Thymus (tissue), 14 donors: ENCODE measurements at places on chromosomes 6 and 20.

GRCh38 chr6:84526631-84527030 is 237.8 kb downstream of the TBX18 start:
- no peak for DNase-seq

DNA sequence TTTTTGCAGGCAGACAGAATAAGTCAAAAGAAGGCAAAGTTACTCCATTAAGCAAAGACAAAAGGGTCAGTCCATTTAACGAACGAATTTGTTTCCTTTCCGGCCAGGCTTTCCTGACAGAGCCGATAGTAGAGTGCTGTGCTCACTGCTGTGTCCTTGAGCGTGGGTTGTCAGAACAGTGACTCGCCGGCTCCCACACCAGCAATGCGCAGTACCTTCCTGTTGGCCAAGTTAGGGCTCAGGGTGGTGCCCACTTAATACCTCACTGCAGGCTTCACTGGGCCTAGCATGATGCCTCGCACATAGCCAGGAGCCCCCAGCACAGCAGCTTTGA is 294.7 kb downstream of the FOXC1 start:
- DNase-seq: no peak

- no peak for DNase-seq
These were observed 196.3 kb upstream of the SLC24A3 start for GRCh38 chr20:19016140-19016497.

GRCh38 chr20:62200491-62201172 is 17.8 kb downstream of the MTG2 start:
- no peak for DNase-seq

DNA sequence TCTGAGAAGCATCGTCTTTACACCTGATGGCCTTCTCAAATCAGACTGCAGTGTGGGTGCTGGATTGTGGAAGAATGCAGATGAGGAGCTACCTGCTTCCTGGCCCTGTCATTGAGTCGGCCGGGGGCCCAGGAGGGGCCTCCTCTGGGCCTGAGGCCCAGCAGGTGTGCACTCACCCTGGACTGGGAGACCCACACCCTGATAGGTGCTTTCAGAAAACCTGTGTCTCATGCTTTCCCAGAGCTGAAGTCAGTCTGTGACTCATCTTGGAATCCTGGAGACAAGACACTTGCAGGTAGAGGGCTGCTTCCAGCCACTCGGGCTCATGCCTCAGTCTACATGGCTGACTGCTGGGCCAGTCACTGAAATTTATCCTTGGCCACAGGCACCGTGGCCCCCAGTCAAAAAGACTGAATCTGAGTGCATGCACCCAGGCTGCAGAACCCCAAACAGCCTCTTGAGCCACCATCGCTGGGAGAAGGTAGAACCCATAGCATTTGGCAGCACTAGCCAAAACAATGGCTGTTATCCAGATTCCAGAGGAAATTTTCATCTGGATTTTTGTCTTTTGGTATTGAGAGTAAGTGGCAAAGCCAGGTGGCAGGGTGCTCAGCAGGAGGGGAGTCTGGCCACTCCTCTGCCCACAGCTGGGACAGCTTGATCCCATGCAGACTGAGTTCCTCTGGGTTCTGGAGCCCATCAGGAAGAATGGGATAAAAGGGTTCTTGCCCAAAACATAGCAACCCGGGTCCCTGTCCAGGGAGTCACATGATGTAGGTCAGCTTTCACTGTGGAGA is 182.0 kb upstream of the CST7 start:
- DNase-seq: no peak

DNA sequence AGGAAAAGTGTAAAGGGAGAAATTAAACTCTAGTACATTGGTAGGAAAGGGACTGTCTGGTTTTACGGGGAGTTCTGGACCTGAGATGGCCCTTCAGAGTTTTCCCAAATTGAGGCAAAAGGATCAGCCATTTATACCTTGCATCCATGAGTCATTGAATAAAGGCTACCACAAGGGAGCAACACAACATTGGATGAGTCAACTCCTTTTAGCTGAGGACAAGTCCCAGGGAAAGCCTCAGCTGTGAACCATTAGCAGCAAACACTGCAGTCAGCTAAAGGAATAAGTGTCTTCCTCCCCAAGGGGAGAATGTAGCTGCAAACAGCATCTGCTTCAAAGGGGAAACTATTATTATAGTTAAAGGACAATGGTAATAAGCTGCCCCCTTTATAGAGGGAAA is 468.7 kb upstream of the ID4 start:
- DNase-seq: no peak

DNA sequence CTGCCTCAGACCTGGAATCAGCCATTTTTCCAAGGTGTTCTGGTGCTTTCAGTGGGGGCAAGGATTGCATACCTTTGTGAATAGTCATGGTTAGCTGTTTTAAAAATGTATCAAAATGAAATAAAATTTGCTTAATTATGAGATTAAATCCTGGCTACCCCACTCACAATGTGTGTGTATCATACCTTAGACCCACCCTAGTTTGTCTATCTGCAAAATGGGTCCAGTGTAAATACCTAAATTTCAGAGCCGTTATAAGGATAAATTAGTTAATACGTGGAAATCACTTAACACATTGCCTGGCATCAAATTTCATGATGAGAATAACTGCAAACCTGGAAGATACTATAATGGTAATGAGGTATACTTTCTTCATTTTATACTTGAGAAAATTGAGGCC is 3.0 kb upstream of the ZNF311 start:
- no peak for DNase-seq

DNA sequence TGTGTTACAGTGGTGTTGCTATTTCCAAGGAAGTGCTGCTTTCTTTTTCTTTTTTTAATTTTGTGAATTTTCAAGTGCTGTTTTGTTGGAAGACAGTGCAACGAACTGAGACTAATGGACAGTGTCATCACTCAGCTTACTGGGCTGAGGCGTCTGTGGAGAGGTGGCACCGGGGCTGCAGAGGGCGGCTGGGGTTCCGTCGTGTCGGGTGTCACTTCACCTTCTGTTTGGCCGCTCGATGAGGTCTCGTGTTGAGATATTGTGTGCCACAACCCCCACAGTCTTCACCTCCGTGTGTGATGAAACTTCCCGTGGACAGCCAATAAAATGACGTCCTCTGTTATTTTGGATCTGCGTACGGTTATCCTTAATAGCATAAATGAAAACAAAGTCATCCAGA is 149.4 kb upstream of the SNX9 start:
- DNase-seq: no peak

- DNase-seq: no peak
These were observed 5.5 kb downstream of the ANKEF1 start for GRCh38 chr20:10040070-10040975.

DNA sequence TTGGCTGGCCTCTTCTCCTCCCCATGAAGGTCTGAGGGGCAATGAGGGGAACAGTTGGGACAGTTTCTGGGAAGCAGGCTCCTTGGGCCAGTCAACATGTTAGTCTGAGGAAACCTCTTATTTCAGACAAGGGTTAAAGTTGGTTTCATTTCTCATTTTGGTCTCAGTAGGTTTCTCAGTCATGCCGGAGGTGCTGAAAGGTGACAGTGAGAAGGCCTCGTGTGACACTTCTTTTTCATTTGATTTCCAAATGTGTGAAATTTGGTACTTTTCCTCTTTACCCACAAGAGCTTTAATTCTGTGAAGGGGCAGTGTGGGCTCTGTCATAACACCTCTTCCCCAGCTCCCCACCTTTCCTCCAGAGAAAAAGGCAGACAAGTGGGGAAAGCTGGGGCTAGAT is 7.5 kb upstream of the GLP1R start:
- DNase-seq: no peak

DNA sequence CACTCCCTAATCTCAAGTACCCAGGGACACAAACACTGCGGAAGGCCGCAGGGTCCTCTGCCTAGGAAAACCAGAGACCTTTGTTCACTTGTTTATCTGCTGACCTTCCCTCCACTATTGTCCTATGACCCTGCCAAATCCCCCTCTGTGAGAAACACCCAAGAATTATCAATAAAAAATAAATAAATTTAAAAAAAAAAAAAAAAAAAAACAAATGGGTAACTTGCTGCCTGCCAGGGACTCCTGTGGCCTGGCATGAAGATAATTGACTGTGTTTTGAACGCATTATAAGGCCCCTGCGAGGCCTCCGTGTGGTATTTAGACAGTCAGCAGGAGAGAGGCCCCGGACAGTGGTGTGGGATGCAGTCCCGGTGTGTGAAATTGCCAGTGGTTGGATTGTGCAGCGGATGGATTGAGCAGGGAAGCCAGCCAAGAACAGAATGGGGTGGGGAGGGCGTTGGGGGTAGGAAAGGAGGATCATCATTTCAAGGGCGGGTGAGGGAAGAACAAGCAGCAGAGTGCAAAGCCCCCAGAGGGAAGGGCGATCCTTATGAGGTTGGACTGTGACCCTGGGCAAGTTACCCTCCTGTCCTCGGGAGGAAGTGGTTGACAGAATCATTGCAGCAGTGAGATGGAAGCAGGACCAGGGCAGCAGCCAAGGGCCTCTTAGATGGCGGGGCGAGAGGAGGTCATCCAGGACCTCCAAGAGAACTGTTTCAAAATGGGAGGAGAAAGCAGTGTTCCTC is 43.3 kb downstream of the PPARD start:
- DNase-seq: no peak

GRCh38 chr6:11270030-11271027 is 37.9 kb upstream of the NEDD9 start:
- no peak for DNase-seq
